Activated naive CD8-positive, alpha-beta T cell treated with anti-CD3 and anti-CD28 coated beads, Interleukin-2, amount 50 U/mL, for 16 hours (primary cell): ENCODE measurements at places on chromosomes 12 and 14.

DNA sequence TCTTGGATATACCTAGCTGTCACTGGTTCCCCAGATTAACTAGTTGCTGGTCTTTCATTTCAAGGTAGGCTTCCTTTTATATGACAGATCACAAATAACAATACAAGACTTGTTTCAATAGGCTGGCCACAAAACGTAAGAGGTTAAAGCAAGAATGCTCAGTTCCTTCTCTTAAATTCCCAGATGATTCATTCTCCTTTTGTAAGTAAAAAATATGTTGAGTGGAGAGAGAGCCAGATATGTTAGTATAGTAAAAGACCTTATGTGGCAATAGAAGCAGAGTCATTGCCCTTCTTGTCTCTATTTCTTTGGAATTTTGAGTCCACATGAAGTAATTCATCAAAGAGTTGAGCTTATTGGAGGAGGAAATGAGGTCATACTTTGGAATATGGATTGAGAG, 939.0 kb upstream of the ATXN7L3B start:
- no peak for DNase-seq

DNA sequence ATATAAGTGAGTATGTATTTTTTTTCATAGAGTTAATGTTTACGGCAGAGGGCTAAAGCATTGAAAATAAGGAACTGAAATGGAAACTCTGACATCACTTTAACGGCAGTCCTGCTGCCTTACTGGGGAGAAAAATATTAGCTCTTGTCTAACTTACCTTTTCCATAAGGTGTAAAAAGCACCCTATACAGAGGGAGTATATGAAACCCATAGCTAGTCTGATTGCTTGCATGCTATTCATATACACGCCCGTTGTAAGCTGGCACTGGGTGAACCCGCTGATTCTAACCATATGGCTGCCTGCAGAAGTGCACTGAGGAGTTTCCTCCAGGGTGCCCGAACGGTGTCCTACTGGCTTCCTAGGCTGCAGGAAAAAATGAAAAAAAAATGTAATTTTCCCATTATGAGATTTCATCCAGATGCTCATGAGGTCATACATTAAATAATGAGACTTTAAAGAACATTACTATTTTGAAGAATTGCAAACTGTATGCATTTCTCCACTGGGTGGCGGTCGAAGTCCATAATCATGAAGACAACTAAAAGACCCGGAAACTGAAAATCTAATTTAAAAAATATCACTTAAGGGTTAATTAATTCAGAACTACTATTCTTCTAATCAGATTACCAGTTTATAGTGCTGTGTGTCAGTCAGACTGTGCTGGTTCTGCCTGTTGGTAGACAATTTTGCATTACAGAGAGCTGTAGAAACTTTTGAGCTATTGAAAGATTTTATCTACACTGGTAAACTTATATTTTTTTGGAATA, 144.7 kb downstream of the ALX1 start:
- DNase-seq = no peak

DNA sequence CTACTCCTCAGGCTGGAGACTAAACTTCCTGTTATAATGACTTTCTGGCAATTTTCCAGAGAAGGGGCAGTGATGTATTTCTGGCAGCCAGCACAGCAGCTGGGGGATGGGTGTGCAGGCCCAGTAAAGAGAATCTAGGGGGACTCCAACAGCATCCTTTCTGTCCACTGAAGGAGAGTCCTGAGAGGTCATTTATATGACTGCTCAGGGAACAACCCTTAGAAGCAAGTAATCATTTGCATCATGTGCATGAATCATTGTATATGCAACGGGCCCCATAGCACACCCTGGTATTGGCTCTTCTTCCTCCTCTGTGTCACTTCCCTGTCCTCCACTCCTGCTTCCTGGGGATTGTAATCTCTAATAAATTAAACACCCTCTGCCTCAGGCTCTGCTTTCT, 493.8 kb downstream of the RPS29 start:
- no peak for DNase-seq

DNA sequence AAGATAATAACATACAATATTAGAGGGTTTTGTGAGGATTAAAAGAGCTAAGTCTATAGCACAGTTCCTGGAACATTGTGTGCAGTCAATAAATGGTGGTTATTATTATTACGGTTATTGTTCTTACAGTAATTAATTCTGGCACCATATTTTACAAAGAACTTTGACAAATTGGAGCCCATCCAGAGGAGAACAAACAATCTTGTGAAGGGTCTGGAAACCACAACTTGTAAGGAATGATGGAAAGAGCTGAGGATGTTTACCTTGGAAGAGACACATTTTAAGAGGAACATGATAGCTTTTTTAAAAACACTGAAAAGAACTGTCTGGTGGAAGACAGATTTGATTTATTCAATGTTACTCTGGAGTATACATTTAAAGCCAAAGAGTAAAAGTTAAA, 150.5 kb upstream of the KRR1 start:
- DNase-seq = no peak

GRCh38 chr12:106080041-106080790, 58.5 kb downstream of the NUAK1 start:
- DNase-seq = no peak

DNA sequence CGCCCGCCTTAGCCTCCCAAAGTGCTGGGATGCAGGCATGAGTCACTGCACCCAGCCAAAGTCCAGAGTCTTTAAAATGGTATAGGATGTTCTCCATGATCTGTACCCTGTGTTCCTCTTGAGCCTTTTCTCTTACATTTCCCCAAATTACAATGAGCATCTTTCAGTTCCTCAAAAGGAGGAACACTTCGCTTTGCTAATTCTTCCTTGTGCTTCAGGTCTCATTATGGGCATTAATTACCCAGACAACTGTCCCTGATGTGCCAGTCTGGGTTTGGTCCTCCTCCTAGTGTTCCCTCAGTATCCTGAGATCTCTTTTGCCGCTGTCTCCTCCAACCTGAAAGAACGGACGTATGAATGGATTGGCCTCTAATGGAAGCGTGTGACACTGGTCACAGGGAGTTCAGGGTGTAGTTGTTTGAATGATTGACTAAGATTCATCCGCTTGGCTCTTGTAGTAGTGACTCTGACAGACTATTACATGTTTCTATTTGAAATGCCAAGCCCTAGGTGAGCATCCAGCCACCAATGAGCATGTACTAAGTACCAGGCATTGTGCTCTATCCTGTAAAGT, 8.2 kb downstream of the PRKCH start:
- DNase-seq = no peak

DNA sequence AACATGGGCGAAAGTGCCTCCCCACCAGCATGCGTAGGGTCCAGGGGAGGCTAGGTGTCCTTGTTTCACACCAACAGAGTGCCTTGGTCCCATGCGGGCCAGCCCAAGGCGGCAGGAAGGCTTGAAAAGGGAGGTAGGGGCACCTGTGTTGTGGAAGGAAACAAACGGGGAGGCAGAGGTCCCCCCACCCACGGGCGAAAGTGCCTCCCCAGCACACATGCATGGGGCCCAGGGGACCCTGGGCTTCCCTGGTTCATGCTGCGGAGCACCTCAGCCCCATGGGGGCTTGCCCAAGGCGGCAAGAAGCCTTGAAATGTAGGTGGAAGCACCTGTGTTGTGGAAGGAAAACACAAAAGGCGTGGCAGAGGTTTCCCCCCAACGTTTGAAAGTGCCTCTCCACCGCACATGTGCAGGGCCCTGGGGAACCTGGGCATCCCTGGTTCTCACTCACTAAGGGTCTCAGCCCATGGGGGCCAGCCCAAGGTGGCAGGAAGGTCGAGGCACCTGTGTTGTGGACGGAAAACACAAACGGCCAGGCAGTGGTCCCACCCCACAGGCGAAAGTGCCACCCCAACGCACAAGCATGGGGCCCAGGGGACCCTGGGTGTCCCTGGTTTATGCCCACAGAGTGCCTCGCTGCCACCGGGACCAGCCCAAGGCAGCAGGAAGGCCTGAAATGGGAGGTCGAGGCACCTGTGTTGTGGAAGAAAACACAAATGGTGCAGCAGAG, 374.7 kb downstream of the ALG10 start:
- no peak for DNase-seq

- DNase-seq = no peak
These were observed 216.6 kb upstream of the PWP1 start for GRCh38 chr12:107469011-107469410.

GRCh38 chr12:15808652-15809051, 19.5 kb upstream of the EPS8 start:
- no peak for DNase-seq

DNA sequence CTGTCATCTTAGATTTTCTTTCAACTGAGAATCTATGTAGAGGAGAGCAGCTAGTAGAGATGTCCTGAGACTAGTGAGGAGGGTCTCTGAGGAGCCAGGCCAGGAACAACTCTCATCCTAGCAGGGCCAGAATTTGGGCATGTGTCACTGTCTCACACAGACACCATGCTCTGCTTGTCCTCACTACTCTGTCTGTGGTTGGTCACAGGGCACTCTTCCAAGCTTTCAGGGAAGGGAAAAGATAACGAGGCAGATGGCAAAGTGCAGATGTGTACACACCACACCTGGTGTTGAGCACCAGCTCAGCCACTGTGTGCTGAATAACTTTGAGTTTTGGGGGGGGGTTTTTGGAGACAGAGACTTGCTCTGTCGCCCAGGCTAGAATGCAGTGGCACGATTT, 2.5 kb downstream of the SSPN start:
- no peak for DNase-seq

DNA sequence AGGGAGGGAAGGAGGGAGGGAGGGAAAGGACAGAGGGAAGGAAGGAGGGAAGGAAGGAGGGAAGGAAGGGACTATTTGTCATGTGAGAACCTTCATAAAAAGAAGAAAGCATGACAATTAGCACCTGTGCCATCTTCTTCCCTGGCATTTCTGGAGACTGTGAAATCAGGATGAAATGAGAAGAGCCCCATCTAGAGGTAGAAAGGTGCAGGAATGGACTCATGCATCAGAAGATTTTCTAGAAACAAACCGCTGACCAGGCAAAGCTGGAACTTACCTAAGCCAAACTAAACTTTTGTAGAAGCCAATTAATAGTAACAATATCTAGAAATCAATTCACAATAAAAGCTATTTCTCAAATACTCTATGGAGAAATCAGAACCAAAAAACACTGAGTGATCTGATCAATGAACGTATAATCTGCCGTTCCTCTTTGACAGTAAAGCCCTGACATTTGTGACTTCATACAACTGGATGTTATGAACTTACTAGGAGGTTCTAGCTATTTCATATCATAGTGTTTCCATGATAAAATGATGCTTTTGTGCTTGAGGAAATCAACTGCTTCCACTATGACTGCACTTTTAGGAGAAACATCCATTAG, 24.4 kb upstream of the CRACR2A start:
- no peak for DNase-seq

DNA sequence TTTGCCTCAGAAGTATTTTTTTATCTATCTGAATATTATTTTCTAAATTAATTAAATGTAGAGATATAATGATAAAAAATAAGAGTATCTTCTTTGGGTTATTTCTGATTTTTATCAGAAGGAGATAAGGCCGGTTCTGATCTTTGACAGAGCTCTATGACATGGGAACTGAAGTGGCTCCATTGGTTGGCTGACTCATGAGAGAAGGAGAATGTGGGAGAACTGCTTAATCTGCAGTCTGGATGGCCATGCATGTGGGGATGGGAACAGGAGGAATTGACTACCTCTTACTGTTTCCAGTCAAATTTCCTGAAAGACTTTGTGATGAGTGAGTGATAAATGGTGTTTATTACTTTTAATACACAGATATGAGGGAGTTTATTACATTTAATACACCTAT, 155.8 kb upstream of the ATP2B1 start:
- no peak for DNase-seq

GRCh38 chr14:86796221-86797074, 1196.5 kb downstream of the GALC start:
- no peak for DNase-seq

GRCh38 chr14:36361210-36361853, 40.9 kb upstream of the MBIP start:
- no peak for DNase-seq

GRCh38 chr14:73823339-73823885, 28.2 kb upstream of the PTGR2 start:
- DNase-seq = no peak

- peak; percentile 57 for DNase-seq
These were observed 532 bp downstream of the FKBP11 start for GRCh38 chr12:48924617-48925303.

GRCh38 chr14:65972891-65973290, 513.3 kb upstream of the CCDC196 start:
- DNase-seq = no peak

GRCh38 chr12:54053751-54054741, at the start of gene HOXC4:
Gene HOXC4, plus strand, starts transcription at chr12:54053835. Its CDS starts 88 bp downstream, at chr12:54053923.
- no peak for DNase-seq

DNA sequence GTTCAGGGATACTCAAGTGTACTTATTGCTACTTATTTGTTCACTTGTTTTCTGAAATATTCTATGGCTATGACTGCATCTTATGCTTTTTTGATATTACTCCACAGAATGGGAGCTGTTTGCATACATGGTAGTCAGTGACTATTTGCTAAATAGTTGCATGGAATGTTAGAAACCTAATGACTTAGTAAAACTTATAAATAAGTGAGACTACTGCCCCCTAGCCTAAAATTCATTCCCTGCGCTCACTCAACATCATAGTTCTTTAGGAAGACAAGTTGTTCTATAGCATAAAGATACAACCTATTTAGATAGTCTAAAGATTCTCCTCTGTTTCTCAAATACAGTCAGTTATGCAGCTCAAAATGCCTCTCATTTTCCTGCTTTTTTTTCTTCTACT, 305.5 kb downstream of the CEP128 start:
- no peak for DNase-seq

DNA sequence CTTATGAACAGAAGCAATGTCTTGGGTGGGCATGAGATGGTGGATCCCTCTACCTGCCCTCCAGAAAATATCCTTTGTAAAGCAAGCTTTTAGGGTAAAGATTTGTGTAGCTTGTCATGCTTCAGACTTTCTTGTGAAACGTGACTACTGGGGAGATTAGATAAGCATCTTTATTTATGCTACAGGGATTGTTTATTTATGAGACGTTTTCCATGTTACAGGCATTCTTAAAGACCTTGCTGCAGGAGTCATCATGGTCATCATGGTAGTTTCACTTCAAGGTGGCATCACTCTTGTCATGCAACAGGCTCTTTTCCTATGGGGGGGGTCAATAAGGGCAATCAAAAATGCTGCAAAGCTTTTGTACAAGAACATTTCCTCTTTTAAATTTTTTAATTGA, 8.2 kb upstream of the MIS18BP1 start:
- DNase-seq = no peak

DNA sequence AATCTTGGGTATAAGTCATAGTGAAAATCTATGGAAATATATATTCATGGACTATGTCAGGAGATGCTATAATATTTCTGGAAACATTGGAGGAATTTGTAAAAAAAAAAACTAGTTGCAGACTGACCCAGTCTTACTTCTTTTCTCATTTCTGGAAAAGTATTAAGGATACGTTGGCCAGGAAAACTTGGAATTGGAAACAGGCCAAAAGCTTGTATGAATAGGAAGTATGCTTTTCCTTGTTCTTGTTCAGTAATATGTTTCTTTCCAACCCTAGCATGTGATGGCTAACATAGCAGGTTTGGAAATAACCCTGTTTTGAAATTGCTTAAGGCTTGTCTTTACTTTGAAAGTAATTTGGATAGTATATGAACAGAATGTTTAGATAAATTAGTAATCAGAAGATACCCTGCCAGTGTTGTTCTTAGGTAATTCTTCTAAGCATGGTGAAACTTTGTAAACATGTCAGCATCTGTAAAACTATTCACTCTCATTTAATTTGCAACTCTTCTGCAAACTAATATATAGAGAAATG, 316.2 kb downstream of the NPAS3 start:
- DNase-seq = no peak

GRCh38 chr12:51222461-51222860, 4.6 kb upstream of the POU6F1 start:
- DNase-seq = no peak
